Stimulated activated CD8-positive, alpha-beta memory T cell treated with anti-CD3 and anti-CD28 coated beads, Interleukin-4, amount 100 ng/mL, for 1 hour (primary cell): ENCODE measurements at places on chromosomes 6 and 20.

DNA sequence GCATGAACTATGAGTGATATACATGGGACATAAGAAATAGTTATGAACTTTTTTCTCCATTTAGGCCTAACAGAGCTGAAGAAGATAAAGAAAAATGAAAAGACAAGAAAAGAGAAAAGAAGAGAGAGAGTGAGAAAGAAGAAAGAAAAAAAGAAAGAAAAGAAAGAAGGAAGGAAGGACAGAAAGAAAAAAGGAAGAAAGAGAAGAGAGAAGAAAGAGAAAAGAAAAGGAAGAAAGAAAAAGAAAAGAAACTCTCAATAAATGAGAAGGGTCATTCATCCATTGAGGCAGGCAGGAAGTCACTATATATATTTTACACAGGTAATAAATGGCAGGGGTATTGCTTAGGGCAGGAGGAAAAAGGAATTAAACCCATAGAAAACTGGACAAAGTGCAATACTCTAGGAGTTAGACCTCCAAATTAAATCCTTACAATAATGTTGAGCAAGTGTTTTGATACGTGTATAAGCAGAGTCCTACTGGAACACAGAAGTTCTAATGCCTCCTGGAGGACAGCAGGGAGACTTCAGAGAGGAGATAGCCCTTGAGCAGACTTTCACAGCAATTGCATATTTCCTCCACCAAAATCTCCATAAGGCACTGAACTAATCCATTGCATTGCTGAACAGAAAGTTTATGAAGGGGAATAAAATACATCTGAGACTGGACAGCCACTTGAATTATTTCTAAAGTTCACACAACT lies 86.4 kb upstream of the TENT5A start:
- no peak for DNase-seq

- no peak for DNase-seq
Measured at GRCh38 chr6:66771626-66772025, 1064.6 kb upstream of the EYS start.

DNA sequence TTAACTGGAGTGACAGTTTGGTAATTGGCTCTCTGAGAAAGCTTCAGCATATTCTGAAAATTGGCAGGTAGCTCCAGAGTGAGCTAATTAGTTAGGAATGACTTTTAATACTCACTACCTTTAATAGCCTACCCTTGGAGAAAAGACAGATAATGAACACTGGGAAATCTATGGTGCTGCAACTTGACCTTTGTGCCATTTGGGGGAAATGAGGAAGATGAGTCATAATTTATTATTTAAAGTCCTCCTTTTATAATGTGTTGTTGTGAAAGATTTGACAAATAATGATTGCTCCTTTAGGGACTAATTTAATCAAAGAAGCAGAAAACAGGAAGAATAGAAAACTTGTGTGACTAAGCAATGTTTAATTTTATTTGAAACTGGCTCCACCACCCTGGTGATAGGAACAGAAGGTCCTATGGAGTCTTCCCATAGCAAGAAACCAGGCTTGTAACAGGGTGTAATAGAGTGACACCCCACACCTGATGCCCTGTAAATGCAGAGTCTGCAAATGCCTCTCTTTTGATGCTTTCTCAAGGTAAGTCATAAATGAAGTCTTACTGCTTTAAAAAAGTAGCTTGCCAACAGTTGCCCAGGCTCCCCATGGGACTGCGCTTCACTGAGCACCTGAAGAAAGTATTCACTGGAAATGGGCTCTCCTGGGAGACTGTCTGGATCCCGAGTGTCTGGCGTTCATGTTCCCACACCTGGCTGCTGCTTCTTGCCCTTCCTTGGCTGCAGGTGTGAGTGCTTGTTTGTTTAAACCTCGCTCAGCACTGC lies 134.4 kb downstream of the LRRC1 start:
- DNase-seq: no peak

GRCh38 chr6:12393100-12393499 lies 102.9 kb downstream of the EDN1 start:
- DNase-seq: no peak

DNA sequence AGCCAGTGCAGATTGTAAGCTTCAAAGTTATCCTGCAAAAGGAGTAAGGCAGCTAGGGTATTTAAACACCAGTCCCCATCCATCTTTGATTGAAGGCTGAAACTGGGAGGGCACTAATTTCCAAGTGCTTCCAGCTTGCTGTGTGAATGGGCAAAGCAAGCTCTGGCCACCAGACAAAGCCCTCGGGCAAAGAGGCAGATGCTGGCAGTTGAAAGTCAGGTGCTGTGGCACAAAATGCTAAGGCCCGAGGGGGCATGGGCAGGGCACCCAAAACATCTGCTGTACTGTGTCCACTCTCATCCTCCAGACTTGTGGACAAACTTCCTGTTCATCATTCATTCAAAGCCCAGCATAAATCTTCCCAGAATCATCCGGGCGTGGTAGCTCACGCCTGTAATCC lies 62.9 kb downstream of the TRMT6 start:
- no peak for DNase-seq

GRCh38 chr20:12925863-12926793 lies 82.6 kb upstream of the SPTLC3 start:
- no peak for DNase-seq

- no peak for DNase-seq
Measured at GRCh38 chr6:2434116-2434515, 188.7 kb upstream of the GMDS start.

DNA sequence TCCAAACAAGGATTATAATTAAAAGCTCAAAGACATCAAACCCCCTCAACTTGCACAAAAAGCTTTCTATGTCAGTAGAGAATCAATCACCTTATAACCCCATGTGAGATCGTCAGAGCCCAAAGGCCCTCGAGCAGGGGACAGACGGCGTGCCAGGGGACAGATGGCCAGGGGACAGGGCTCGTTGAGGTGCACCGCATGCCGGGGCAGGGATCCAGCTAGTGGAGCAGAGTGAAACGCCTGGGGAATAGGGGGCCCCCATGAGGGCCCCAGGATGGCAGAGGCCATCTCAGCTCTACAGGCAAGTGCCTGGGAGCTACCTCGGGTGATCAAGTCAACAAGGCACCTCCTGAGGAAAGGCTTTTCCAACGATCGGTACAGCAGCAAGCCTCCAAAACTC lies 28.6 kb downstream of the DIDO1 start:
- DNase-seq: no peak

DNA sequence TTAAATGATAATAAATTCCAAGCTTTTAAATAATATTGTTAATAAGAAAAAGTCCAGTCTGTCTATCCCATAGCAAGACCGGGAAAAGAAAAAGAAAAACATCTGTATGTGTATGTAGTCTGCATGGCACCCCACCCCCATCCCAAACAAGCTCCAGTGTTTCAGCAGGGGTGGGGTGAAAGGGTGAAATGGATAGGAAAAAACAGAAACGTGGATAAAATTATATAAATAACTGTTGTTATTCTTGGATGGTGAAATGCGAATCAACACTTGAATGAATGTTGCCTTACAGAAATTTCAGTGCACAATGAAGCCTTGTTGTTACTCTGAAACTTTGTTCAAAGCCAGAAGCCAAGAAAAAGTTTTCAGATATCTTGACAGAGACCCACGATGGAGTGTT lies 31.4 kb downstream of the HAO1 start:
- DNase-seq: no peak

DNA sequence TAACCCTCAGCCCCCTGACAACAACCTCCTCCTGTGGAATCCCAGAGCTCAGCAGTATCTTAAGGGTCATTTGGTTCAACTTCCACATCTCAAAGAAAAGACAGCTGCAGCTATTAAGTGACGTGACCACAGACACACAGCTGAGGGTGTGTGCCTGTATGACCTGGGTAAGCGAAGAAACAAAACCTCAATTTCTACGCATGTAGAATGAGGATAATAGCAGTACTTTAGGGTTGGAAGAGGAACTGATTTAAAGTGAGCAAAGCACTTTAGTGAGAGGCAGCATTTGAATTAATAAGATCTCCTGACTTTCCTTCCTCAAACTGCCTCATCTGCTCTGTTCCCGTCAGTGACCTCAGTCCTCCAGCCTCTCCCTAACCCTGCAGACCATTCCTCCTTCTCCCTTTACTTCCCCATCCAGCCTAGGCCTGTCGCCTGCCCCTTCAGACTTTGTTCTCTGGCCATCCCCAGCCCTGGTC lies 6.8 kb upstream of the ARMC2 start:
- DNase-seq: no peak

GRCh38 chr6:108751851-108752732 lies 96.1 kb upstream of the ARMC2 start:
- DNase-seq: no peak

DNA sequence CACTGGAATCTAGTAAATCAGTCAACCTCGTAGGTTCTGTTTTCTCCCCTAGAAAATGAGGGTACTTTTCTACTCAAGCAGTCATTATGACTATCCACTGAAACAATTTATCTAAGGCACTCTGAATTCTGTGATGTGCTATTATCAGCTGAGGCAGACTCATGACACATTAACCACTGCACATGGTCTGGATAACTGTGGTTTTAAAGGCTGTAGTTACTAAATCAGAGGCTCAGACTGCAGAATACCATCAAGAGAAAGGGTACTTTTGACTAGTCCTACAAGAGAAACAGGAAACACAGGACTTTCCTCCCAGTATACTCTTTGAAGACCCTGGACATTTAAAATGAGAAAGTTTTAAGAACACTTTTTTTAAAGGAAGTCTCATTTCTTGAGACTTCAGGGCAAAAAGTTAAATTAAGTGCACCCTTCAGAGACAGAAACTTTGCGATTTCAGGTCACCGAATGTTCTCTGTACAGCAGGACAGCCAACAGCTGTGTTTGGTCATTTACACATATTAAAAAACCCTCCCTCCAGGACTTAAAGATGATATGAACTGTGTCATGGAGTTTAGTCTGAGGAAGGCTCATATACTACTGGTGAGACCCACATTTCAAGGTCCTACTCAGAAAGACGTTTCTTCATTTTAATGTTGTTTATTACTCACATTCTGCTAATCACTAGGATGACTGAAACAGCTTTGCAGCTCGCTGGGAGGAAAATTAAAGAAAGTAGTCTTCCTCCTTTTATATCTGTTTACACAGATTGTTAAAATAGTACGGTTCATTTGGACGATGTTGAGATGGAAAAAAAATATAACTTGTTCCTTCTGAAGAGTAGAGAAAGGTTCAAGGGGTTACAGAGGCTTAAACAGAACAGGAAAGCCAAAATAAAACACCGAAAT lies 19.9 kb downstream of the ATXN1 start:
- DNase-seq: no peak

DNA sequence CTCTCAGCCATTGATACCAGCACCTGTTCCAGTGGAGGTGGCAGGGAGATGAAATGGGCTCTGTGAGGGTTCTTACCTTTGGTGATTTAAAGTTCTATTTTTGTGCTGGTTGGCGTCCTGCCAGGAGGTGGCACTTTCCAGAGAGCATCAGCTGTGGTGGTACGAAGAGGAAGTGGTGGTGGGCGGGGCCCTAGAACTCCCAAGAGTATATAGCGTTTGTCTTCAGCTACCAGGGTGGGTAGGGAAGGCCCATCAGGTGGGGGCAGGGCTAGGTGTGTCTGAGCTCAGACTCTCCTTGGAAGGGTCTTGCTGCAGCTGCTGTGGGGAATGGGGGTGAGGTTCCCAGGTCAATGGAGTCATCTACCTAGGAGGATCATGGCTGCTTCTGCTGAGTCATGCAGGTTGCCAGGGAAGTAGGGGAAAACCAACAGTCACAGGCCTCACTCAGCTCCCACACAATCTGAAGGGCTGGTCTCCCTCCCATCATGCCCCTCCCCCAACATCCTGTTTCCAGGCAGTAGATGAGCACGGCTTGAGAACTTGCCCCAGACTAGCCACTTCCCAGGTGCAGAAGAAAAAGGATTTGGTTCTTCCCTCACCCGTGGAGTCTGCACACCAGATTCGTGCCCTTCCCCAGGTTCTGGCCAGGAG lies 46.6 kb downstream of the MOXD1 start:
- peak; percentile 17 for DNase-seq

GRCh38 chr6:131951576-131952230 lies 531 bp upstream of the CCN2 start:
- no peak for DNase-seq

DNA sequence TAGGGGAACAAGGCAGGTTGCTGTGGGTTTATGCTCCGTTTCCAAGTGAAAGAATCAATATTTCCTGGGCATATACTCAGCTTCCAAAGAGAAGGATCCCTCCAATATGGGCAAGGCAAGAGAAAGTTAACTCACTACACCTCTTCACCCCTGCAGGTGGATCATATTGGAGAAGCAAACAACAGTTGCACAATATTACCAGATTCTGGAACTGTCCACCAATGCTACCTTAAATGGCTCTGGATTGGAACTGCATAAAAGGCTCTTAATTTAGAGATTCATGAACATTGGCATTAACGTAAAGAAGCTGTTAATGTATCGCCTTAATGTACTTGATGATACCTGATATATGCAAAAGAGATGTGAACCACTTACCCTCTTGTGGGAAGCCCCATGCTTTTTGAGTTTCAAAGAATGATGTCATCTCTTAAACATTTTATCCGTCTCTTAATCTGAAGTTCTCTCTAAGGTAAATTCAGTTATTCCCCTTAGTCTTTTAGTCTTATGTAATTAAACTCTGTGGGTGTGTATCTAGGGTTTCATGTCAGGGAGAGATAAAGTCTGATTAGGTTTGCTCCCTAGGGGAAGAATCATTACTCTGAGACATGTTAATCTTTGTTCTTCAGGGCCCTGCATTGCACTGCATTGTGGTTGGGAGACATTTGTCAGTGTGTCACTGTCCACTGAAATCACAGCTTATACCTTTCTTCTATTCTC lies 99.5 kb downstream of the PHACTR1 start:
- no peak for DNase-seq

DNA sequence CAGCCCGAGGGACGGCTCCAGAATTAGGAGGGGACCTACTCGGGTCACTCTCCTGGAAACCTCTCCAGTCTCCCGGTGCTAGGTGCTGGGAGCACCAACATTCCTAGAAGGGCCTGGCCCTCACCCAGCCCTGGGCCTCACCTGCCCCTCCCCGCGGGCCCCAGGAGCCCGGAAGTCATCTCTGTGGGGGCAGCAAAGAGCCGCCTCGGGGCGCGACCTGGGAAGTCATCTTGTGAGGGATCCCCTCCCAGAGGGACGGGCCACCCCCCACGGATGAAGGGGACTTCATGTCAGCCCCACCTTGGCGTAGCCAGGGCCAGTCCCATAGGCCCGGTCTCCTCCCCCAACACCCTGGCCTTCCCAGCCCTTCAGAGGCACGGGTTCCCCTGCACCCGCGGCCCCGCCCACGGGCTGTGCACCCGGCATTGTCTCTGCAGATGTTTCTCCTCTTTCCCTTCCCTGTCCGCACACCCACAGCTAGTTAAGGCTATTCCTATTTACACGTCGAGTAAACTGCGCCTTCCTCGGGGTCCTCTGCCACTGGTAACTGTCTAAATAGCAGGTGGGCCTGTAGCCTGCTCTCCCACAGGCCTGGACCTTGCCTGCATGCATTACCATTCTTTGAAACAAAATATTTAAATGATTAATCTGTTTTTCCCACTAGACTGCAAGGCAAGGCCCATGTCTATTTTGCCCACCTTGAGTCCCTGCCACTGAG lies 896 bp upstream of the RNASET2 start:
- no peak for DNase-seq

DNA sequence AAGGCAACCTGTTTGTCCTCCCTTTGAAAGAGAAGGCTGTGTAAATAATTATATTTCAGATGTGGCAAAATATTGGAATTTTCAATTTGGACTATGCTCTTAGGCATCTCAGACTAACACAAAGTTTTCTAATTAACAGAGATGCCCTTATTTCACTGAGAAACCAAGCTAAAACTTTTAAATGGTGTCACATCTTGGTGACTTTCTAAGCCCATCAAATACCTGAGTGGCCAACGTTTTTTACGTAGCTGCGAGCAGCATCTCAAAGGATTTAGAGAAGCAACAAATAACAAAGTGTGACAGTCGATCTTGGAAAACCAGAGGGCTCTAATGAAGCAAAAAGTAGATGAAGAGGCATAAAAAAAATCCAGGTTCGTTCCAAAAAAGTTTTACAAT lies 3.4 kb upstream of the HEY2 start:
- no peak for DNase-seq
